NCI-H2081 (cell line): ENCODE measurements at places on chromosomes 1 and 21.

- DNase-seq = no peak
Measured at GRCh38 chr1:54464031-54464476, 57.9 kb upstream of the SSBP3 start.

DNA sequence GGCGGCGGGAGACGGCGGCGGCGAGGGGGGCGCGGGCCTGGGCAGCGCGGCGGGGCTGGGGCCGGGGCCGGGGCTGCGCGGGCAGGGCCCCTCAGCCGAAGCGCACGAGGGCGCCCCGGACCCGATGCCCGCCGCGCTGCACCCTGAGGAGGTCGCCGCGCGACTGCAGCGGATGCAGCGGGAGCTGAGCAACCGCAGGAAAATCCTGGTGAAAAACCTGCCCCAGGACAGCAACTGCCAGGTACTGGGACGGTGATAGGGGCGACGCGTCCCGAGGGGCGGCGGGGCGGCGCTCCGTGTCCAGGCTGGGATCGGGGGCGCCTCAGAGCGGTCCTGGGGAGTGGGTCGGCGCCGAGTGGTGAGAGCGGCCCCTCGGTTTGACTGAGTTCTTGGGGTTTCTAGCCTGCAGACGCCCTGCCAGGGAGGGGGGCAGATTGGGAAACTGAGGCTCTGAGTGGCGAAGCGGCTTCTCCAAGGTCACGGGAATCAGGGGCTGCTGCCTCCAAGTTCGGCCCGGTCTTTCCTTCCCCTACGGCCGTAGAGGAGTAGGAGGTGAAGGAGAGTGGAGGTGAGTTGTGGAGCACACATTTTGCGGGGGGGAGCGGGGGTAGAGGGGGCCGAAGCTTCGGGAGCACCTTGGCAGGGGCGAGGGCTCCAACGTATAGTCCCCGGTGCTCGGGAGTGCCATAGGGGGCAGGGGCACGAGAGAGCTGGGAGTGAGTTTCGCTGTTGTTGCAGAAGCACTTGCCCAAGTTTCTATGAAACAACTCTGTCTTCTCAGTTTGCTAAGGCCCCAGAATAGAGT lies 508 bp downstream of the RAVER2 start:
- peak; percentile 8 for DNase-seq

DNA sequence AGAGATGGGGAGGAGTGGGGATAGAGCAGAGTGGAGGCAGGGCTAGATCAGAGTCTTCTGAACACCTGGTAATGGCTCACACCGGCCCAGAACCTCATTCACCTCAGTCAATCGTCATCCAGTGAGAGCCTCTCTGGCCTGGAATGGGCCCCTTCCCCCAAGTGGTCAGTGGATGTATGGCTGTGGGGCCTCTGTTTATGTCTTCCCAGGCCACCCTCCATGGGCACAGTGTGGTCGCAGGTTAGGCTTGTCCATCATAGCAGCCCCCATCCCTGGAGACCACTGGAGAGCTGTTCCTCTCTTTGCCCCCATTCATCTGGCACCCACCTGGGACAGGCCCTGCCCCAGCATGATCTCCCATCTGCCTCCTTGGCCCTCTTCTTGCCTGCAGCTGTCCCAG lies 29.6 kb upstream of the TENT5C start:
- no peak for DNase-seq

DNA sequence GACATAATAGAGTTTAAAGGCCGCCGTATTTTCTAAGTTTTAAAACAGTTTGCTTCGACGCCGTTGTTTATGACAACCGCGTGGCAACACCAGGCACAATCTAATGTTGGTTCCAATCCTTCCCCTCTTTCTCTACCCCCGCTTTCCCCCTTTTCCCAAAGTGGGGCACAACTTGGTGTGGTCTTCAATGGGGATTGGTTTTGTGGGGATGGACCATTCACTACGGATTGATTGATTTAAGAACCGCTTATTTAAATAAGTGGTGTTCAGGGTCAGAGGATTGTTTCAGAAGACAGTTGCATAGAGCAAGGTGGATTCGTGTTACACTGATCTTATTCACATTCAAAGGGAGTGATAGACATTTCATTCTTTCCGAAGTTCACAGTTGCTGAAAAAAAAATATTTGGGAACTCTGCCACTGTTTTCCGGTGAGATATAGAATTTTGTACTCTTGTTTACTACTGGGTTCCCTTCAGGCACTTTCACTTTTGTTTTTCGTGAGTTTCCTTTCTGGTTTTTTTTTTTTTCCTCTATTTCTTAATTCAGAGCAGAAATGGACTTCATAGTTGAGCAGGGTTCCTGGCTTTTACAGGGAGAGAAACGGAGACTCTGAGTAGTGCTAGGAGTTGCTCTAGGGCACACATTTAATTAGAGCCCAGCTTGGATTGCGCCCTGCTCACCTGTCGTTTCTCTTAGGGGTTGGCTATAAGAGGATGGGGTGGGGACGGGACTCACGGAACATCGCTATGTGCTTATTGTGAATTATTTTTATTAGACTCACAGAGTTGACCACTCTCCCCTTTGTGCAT lies 79.6 kb upstream of the AK4 start:
- DNase-seq = peak; percentile 20

- no peak for DNase-seq
Measured at GRCh38 chr1:13828454-13829151, 128.6 kb downstream of the PRDM2 start.

DNA sequence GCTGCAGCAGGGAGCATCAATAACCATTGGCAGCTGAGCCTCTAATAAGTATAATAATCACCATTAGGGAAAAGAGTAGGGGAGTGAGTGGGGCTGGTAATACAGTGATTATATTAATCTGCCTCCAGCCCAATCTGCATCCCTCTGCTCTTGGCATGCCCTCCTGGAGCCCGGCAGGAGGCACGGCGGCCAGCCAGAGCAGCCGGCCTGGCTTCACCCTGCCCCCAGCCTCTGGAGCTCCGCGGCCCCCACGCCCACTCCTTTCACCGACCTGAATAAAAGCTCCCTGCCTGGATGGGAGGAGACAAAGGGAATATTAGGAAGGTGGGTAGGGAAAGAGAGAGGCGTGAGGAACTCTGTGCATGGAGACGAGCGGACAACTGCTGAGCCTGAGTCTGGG lies 28.3 kb downstream of the OPTC start:
- peak; percentile 99 for DNase-seq

- DNase-seq = no peak
Measured at GRCh38 chr1:110596312-110596711, 9.8 kb downstream of the KCNA2 start.

- no peak for DNase-seq
Measured at GRCh38 chr1:11567244-11568065, 86.8 kb downstream of the FBXO2 start.

- no peak for DNase-seq
Measured at GRCh38 chr1:169105087-169105433, 1.4 kb upstream of the ATP1B1 start.

GRCh38 chr1:107230121-107230520 lies 89.3 kb downstream of the NTNG1 start:
- DNase-seq = no peak

GRCh38 chr1:78715181-78715661 lies 65.6 kb downstream of the IFI44 start:
- no peak for DNase-seq

- peak; percentile 69 for DNase-seq
Measured at GRCh38 chr1:23634840-23635651, 56.6 kb upstream of the RPL11 start.

GRCh38 chr1:204464701-204465100 lies 29.9 kb downstream of the PIK3C2B start:
- no peak for DNase-seq
